ENCODE measurements at places on chromosomes 7 and 10.
A peak's percentile ranks its signal among the peaks of the same experiment; 100 is the strongest.

GRCh38 chr7:38292442-38292841 lies 19.0 kb upstream of the TARP start:
- no peaks in the 10 kb centered on the region for H3K27me3 ChIP-seq
- H3K4me3 ChIP-seq, result no peak overlapping the region
- DNase-seq, result no peak
- no peaks in the 10 kb centered on the region for H3K4me1 ChIP-seq

GRCh38 chr7:30840141-30841024 lies 69.2 kb downstream of the MINDY4 start:
- no peaks in the 10 kb centered on the region for H3K36me3 ChIP-seq
- H3K4me1 ChIP-seq, result peaks cover 31% of the 10 kb centered on the region
- no peak overlapping the region for H3K4me3 ChIP-seq
- H3K27me3 ChIP-seq, result no peaks in the 10 kb centered on the region
- H3K27ac ChIP-seq, result no peak overlapping the region

- no peaks in the 10 kb centered on the region for H3K27me3 ChIP-seq
- H3K4me1 ChIP-seq, result no peaks in the 10 kb centered on the region
- H3K4me3 ChIP-seq, result no peak overlapping the region
These were observed 100.1 kb upstream of the STK17A start for GRCh38 chr7:43482679-43483252.

DNA sequence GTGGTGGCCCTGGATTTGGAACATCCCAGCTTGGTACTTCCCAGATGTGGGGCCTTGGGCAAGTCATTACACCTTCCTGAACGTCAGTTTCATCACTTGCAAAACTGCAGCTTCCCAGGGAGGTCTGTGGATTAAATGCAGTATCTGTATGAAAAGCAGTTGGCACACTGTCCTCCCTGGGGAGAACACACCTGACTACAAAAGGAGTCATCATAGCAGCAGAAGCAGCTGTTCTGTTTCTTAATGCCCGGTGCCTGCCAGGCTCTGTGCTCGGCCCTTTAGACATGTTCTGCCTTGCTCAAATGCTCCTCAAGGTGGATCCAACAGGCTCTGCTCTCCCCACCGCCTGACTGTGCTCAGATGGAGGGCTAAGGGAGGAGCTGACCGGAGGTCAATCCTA lies 31.0 kb downstream of the CDCA7L start:
- no peaks in the 10 kb centered on the region for H3K4me1 ChIP-seq
- H3K36me3 ChIP-seq, result peaks cover 14% of the 10 kb centered on the region
- no peak for DNase-seq
- H3K27ac ChIP-seq, result no peak overlapping the region
- H3K4me3 ChIP-seq, result no peak overlapping the region

- no peak overlapping the region for H3K27ac ChIP-seq
- H3K27me3 ChIP-seq, result no peaks in the 10 kb centered on the region
- no peak for DNase-seq
- H3K4me1 ChIP-seq, result peaks cover 25% of the 10 kb centered on the region
These were observed 57.4 kb downstream of the CHST15 start for GRCh38 chr10:124035928-124036558.

GRCh38 chr7:80279760-80280159 lies 145.1 kb downstream of the GNAI1 start:
- no peaks in the 10 kb centered on the region for H3K36me3 ChIP-seq
- DNase-seq, result no peak
- H3K4me3 ChIP-seq, result no peak overlapping the region
- H3K27ac ChIP-seq, result no peak overlapping the region

DNA sequence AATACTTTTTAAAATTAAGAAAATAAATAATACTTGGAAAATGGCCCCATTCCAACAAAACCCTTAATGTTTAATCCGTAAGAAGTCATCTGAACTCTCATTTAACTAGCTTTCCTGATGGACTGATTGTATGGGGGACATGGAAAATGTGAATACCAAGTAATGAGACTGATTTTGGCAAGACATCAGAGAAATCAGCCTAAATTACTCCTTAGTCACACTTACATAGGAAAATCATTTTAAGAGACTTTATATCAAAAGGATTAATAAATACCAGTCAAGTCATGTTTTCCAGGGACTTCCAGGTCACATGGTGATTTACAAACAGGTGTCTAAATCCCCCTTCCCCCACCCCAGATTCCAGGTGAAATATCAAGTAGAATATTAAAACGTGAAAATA lies 58.2 kb downstream of the GRM8 start:
- no peaks in the 10 kb centered on the region for H3K4me1 ChIP-seq
- DNase-seq, result no peak

- H3K4me3 ChIP-seq, result no peak overlapping the region
- H3K36me3 ChIP-seq, result no peaks in the 10 kb centered on the region
- H3K4me1 ChIP-seq, result no peaks in the 10 kb centered on the region
These were observed 12.7 kb downstream of the ANK3 start for GRCh38 chr10:60377042-60377352.

- no peak overlapping the region for H3K27ac ChIP-seq
- peaks cover 18% of the 10 kb centered on the region for H3K4me1 ChIP-seq
- H3K4me3 ChIP-seq, result no peak overlapping the region
These were observed 3.3 kb downstream of the EPHA1 start for GRCh38 chr7:143405173-143406001.

GRCh38 chr7:68224041-68224741 lies 1227.6 kb downstream of the TYW1 start:
- H3K4me1 ChIP-seq, result no peaks in the 10 kb centered on the region
- H3K36me3 ChIP-seq, result no peaks in the 10 kb centered on the region
- DNase-seq, result no peak
- H3K27ac ChIP-seq, result no peak overlapping the region
- H3K27me3 ChIP-seq, result no peaks in the 10 kb centered on the region

GRCh38 chr10:11702264-11702663 lies 39.9 kb upstream of the ECHDC3 start:
- H3K27me3 ChIP-seq, result no peaks in the 10 kb centered on the region
- no peak for DNase-seq
- no peak overlapping the region for H3K27ac ChIP-seq

GRCh38 chr7:32063614-32064013 lies 6.6 kb downstream of the PDE1C start:
- no peaks in the 10 kb centered on the region for H3K27me3 ChIP-seq
- peaks cover 48% of the 10 kb centered on the region for H3K4me1 ChIP-seq
- no peak overlapping the region for H3K4me3 ChIP-seq
- H3K36me3 ChIP-seq, result no peaks in the 10 kb centered on the region
- no peak for DNase-seq
- H3K27ac ChIP-seq, result no peak overlapping the region

DNA sequence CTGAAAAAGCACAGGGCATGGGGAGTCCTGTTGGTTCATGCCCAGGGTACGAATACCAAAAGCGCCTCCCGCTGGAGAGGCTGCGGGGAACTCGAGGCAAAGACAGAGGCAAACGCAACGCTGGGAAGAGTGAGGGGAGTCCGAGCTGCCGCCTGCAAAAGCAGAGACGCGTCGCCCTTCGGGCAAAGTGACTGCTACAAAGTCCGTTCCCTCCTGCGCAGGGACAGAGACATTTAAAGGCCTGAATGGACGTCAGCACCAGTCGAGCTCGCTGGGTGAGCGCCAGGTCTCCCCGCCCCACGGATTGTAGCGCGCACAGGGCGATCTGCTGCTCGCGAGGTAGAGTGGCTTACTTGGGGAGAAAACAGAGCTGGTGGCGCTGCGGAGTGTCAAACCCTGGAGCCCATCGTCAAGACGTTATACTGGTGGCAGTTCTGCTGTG lies 732.8 kb downstream of the ZWINT start:
- no peaks in the 10 kb centered on the region for H3K27me3 ChIP-seq
- no peak for DNase-seq
- no peak overlapping the region for H3K4me3 ChIP-seq
- no peak overlapping the region for H3K27ac ChIP-seq

GRCh38 chr10:120942806-120943413 lies 91.7 kb downstream of the WDR11 start:
- H3K4me1 ChIP-seq, result peaks cover 3% of the 10 kb centered on the region
- H3K27ac ChIP-seq, result no peak overlapping the region
- no peak overlapping the region for H3K4me3 ChIP-seq
- peaks cover 13% of the 10 kb centered on the region for H3K27me3 ChIP-seq
- peak; percentile 74 for DNase-seq
- no peaks in the 10 kb centered on the region for H3K36me3 ChIP-seq

DNA sequence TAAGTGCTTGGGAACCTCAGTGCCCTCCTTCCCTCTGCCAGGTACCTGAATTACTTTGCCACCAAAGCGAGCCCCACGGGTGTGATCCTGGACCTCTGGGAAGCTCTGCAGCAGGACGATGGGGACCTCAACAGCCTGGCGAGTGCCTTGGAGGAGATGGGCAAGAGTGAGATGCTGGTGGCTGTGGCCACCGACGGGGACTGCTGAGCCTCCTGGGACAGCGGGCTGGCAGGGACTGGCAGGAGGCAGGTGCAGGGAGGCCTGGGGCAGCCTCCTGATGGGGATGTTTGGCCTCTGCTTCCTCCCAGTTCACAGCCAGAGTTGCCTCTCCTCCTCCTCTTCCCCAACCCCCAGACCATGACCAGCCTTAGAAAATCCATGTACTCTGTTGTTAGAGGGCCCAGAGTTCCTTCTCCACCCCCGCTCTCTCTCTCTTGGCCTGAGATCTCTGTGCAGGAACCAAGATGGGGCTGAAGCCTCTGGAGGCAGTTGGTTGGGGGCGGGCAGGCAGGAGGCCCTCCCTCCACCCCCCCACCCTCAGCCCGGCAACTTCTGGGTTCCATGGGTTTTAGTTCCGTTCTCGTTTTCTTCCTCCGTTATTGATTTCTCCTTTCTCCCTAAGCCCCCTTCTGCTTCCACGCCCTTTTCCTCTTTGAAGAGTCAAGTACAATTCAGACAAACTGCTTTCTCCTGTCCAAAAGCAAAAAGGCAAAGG lies 19.8 kb upstream of the SLC29A3 start:
- no peaks in the 10 kb centered on the region for H3K36me3 ChIP-seq
- no peak overlapping the region for H3K4me3 ChIP-seq
- DNase-seq, result no peak
- H3K4me1 ChIP-seq, result no peaks in the 10 kb centered on the region

DNA sequence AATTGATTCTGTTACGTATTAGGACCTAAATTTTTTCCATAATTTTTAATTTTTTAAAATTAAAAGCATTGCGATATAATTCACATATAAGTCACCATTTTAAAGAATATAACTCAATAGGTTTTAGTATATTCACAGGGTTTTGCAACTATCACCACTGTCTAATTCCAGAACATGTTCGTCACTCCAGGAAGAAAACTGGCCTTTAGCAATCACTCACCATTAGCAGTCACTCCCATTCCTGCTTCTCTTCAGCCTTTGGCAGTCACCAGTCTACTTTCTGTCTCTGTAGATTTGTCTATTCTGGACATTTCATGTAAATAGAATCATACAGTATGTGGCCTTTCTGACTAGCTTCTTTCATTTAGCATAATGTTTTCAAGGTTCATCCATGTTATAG lies 176.5 kb downstream of the EXOC4 start:
- H3K4me3 ChIP-seq, result no peak overlapping the region
- H3K27ac ChIP-seq, result no peak overlapping the region
- H3K27me3 ChIP-seq, result no peaks in the 10 kb centered on the region
- no peak for DNase-seq

DNA sequence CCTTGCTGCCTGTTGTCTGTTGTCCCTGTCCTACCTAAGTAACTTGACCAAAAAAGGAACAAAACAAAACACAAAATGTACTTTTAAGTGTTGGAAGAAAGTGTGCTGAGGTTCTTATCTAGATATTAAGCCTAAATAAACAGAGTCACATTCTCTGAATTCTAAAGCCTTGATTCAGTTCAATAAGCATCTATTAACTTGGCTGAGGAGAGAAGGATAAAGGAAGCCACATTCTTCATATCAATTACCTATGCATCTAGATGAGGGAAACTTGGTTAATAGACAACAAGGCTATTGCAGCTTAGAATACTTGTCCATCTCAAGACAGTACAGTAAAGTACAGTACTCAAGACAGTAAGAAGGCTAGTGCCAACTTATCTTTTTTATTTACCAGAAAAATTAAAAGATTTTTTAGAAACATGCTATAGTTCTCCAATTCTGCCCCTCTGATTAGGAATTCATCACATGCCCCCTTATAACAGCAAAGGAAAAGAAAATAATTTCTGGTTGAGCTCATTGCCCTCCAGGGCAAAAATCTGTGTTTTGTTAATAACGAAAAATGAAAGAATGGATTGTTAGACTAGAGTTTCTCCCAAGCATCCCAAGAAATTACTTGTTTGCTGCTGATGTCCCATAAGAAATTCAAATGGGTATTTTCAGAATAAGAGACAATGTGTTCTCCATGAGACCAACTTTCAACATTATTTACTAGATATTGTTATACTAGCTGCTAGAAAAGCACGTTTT lies 546.5 kb upstream of the SEMA3D start:
- no peaks in the 10 kb centered on the region for H3K36me3 ChIP-seq
- no peaks in the 10 kb centered on the region for H3K4me1 ChIP-seq
- DNase-seq, result no peak
- no peaks in the 10 kb centered on the region for H3K27me3 ChIP-seq
- no peak overlapping the region for H3K4me3 ChIP-seq

GRCh38 chr10:8359467-8359866 lies 305.0 kb downstream of the GATA3 start:
- H3K4me1 ChIP-seq, result no peaks in the 10 kb centered on the region
- H3K27me3 ChIP-seq, result no peaks in the 10 kb centered on the region
- H3K27ac ChIP-seq, result no peak overlapping the region
- no peak for DNase-seq
- no peaks in the 10 kb centered on the region for H3K36me3 ChIP-seq
- H3K4me3 ChIP-seq, result no peak overlapping the region

GRCh38 chr7:74028321-74028838 lies 407 bp downstream of the ELN start:
- H3K27me3 ChIP-seq, result no peaks in the 10 kb centered on the region
- H3K4me3 ChIP-seq, result peak overlapping the region; percentile 80
- H3K4me1 ChIP-seq, result peaks cover 72% of the 10 kb centered on the region
- peak overlapping the region; percentile 98 for H3K27ac ChIP-seq
- no peak for DNase-seq

GRCh38 chr10:5423771-5424170 lies 11.4 kb downstream of the NET1 start:
- peak overlapping the region; percentile 64 for H3K27ac ChIP-seq
- H3K36me3 ChIP-seq, result no peaks in the 10 kb centered on the region
- peaks cover 35% of the 10 kb centered on the region for H3K4me1 ChIP-seq
- no peak for DNase-seq

DNA sequence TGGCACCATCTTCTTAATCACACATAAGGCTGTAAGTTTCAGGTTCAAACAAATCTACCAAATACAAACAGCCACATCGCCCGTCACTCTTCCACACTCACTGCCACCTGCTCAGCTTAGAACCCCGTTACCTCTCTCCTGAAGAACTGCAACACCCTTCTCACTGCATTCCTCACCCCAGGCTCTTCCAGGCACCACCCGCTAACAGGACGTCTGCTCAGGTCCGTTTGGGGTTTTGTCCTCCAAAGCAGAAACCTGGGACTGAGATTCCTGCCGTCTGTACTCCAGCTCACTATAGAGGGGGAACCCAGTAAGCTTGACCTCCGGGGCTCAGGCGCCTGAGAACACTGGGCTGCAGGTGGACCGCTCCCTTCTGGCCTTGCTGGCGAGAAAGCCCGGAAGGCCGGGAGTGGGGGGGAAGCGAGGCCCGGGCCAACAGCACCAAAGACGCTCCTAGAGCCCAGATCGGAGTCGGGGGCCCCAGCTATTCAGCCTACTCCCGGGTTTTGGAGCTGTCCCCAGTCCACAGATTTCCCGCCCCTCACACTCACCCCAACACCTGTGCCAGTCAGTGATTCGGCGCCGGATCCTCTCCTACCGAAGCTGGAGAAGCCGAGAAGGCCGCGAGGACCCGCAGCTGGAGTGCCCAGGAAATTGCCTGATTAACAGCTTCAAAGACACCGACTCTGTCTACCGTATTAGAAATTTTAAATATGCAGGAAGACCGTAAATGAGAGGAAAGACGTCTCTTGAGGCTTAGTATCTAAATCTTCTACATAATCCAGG lies at the start of gene AP3M1:
AP3M1 (minus strand) TSS at position 625 of the 786 bp plus-strand sequence. CDS start 12,449 bp downstream, outside the sequence.
- H3K27ac ChIP-seq, result peak within 1 kb of the TSS; percentile 84
- DNase-seq, result peak; percentile 82
- H3K36me3 ChIP-seq, result peaks cover 5% of the 10 kb centered on the region
- peak within 1 kb of the TSS; percentile 93 for H3K4me3 ChIP-seq
- H3K27me3 ChIP-seq, result no peaks in the 10 kb centered on the region
- no peaks in the 10 kb centered on the region for H3K4me1 ChIP-seq
